ENCODE measurements at places on chromosomes 2 and 18.

GRCh38 chr2:239688122-239688681 lies 287.4 kb upstream of the HDAC4 start:
- no peak for DNase-seq

GRCh38 chr2:234487356-234487755 lies 9.5 kb downstream of the ARL4C start:
- DNase-seq: no peak

DNA sequence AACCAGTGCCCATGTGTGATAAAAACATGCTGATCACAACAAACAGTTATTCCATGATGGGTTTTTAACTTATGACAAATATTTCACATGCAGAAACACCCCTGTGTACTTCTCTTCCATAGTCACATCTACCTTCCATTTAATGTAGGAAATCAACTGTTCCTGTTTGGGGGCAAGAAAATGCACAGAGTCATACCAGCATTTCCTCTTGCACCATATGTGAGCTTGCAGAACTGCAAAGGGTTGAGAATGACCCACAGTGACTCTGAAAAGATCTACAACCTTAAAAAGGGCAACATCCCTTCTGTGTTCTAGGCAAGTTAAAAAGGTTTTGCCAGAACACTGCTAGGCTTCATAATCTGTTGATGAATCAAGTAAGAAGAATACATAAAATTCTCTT lies 9.9 kb downstream of the BMP10 start:
- no peak for DNase-seq

GRCh38 chr2:107607054-107607453 lies 219.6 kb upstream of the RGPD4 start:
- DNase-seq: no peak

DNA sequence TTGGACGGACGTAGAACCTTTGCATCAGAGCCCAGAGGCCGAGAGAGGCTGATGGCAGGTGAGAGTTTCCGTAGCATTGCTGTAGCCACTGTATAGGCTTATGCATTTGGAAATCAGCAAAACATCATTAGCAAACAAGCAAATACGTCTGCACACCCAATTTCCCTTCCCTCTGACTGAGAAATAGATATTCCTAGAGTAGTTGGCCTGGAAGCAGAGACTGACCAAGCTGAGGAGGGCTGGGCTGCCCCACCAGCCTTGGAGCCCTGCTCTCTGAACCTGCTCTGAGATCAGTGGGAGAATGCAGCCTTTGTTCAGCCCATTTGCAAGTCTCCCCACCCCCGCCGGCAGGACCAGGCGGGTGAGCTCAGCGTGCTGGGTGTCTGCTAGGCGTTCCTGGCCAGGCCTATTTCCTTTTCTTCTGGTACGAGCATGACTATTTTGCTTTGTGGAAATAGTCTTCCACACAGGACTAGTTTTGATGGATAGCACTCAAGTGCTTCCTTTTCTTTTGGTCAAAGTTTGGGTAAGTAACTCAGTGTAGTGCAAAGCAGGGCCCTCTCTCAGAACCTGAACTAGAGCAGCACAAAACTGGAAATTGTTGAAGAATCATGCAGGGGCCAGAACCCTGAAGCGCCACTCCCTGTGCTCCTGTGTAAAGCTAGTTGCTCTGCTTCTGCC lies 21.9 kb upstream of the RNF149 start:
- peak; percentile 15 for DNase-seq

DNA sequence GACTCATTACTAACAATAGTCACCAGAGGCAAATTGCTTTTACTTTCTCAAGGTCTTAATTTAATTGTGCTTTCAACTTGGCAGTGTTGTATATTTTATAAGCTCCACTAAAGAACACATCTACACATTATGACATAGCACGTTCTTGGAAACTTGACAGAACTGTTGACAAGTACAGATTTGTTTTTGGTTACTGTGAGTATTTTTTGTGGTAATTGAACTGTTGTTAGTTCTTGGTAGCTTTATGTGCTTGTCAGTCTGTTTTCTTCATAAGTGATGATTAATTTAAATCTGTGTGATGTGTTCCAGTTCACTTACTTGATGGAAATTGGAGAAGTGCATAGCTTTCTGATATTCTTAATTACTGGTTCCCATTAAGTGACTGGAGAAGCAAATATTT lies 63.9 kb downstream of the COMMD1 start:
- DNase-seq: no peak

DNA sequence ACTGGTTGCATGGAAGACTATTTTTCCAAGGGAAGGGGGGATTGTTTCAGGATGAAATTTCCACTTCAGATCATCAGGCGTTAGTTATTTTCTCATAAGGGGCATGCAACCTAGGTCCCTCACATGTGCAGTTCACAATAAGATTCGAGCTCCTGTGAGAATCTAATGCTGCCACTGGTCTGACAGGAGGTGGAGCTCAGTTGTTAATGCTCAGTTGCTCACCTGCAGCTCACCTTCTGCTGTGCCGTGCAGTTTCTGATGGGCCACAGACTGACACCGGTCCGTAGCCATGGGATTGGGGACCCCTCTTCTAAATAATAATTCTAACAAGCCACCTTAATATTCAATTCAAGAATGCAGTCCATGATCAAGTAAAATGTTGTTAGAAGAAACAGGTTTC lies 34.9 kb downstream of the PLCL1 start:
- no peak for DNase-seq

DNA sequence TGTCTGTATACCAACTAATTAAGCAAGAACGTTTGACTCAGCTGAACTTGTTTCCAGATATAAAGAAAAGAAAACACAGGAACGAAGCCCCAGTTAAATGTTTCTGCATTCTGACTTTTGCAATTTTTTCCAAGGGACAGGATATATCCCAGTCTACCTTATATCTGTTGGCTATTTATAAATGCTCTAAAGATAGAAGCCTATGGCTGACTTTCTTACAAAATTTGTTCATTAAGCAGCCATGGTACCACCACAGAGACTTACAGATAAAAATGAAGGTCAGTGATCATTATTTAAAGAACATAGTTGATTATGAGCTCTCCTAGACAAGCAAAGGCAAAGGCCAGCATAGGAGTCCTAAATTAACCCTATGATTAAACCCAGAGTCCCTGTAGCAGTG lies 462.7 kb upstream of the SPHKAP start:
- no peak for DNase-seq

- DNase-seq: no peak
Observed at GRCh38 chr2:88027697-88028389, 11.5 kb upstream of the RNU2-63P start.

- peak; percentile 78 for DNase-seq
Observed at GRCh38 chr2:6986301-6986911, 69.2 kb downstream of the RNF144A start.

DNA sequence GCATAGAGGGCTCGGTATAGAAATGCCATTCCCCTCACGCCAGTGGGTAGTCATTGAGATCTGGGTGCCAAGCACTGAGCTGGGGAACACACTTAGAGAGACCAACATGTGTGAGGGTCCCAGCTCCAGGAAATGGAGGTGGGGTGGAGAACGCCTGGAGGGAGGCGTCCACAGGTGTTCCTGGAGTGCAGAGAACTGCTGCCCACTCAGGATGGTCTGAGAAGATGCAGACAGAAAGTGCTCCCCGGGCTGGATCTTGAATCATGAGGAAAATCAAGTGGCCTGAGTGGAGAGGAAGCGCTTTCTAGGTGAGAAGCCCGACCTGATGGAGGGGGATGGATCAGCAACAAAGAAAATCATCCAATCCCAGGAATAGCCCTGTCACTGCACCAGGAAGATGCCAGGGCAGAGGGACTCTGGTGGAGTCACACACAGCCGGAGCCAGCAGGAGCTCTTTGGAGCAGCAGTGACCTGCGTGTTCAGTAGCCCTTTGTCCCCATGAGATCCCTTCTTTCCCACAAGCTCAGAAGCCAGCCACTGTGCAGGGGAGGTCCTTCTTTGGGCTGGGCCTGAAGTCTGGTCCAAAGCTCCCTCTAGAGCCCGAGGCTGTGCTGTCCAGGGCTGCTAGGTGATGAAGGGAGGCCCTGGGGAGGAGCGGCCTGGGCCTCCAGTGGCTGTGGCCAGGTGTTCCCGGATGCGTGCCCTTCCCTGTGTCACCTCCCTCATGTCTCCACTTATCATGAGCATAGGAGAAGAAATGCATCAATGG lies 112.3 kb downstream of the RNF144A start:
- DNase-seq: no peak

- DNase-seq: no peak
Observed at GRCh38 chr2:120874888-120875275, 139.2 kb downstream of the GLI2 start.

DNA sequence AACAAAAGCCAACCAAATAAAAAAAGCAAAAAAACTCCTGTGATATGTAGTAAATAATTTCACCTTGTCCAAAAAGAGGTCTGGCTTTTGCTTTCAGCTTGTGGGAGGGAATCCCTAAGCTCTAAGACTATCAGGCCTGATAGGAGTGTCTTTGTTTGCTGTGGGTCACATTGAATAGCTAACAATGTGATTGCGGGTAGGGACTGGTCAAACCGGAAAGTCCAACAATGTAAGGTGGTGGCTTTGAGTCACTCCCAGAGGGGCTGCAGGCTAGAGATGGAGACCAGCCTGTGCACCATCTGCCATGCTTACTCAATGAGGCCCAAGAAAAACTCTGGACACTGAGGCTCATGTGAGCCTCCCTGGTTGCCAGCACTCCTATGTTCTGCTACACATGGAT lies 192.9 kb downstream of the TFCP2L1 start:
- no peak for DNase-seq

- DNase-seq: no peak
Observed at GRCh38 chr2:238032755-238033337, 28.0 kb upstream of the SCLY start.

- no peak for DNase-seq
Observed at GRCh38 chr2:119260646-119261492, 37.2 kb downstream of the STEAP3 start.

GRCh38 chr2:960061-960736 lies 9.6 kb downstream of the SNTG2 start:
- DNase-seq: no peak

GRCh38 chr2:128978212-128978611 lies 659.5 kb upstream of the HS6ST1 start:
- peak; percentile 6 for DNase-seq

DNA sequence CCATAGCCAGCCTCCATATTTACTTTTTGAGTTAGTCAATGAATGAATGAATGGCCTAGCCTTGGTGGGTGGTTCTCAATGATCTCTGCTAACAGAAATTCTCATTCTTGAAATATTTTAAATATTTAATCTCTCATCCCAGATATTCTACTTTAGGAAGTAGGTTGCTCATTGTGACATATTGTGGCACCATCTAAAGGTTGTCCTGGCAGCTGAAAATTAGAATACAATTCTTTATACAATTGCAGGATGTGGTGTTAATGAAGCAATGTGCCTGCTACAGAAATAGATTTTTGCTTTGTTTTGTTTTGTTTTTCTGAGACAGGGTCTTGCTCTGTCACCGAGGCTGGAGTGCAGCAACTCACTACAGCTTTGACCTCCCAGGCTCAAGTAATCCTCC lies 35.8 kb downstream of the SCG2 start:
- DNase-seq: no peak

DNA sequence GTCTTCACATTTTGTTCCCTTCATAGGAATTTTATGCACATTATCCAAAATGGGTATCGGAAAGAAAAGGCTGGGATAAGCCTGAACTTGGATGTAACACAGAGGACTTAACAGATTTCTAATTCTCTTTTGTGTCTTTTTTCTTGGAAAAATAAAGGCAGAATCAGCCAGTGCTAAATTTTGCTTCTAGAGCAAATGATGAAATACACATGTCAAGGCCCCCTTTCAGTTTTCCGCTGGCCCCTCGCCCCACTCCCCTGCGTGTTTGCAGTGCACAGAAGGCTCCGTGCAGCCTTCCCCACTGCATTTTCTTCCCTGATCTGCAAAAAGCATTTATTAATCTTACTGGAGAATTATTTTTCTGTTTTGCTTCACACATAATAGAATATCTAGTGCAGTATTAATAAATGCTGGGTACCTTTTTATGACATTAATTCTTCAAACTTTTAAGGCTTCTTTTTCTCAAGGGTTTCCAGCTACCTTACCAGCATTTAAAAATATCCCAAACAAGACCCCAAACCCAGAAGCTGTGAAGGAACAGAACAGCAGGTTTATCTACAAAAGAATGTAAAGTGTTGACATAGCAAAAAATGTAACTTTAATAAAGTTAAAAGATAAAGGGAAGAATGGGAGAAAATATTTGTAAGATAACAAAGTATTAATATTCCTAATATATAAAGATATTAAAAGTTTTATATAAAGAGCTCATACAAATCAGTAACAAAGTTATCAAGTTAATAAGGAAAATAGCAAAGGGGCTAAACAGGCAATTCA lies 81.3 kb upstream of the SPTBN1 start:
- DNase-seq: no peak

DNA sequence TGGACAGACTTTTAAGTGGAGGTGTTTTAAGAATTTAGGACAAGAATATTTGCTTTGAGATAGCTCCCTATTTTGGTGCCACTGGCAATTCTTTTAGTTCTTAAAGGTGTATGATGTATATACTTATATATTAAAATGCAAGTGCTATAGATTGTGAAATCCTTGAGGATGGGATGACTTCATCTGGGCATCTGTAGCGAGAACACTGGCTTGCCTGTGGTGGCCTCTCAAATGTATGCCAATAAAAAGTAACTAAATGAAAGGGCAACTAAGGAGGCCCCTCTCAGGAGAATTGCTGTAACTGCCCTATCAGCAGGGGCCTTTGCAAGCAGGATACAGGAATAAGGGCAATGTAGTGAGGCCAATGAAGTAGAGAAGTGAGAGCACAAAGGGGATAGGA lies 2.6 kb upstream of the THUMPD2 start:
- DNase-seq: no peak

DNA sequence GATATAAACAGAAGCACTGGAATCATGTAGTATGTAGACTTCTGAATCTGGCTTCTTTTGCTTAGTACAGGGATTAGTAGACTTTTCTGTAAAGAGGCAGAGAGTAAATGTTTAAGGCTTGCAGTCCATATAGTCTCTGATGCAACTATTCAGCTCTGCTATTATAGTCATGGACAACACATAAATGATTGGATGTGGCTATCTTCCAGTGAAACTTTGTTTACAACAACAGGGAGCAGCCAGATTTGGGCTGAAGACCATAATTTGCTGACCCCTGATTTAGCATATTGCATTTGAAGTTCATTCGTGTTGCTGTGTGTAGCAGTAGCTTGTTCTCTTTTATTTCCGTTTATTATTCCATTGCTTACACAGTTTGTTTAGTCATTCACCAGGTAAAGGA lies 55.0 kb downstream of the GPD2 start:
- DNase-seq: no peak

DNA sequence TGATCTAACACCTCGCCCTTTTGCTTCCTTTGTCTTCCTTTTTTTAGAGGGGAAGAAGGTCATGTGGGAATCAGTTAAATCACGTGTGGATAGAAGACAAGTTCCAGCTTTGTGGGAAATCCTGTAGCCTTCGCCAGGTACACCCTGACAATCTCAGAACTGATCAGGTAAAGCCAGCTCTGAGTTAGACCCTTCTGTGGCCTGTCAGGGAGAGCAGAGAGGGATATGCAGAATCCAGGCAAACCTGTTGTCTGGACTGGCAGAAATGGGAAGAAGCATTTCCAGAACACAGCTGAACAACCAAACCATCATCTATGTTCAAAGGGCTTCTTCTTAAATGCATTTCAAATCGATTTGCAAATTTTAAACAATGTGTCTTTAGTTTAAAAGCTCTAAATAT lies 247.4 kb upstream of the FN1 start:
- DNase-seq: no peak

- no peak for DNase-seq
Observed at GRCh38 chr2:208049006-208049405, 23.7 kb upstream of the PLEKHM3 start.

- no peak for DNase-seq
Observed at GRCh38 chr2:194769030-194769429, 888.0 kb upstream of the SLC39A10 start.
